ENCODE measurements at places on chromosomes 7 and 10. TPM values are rescaled to one million over a fixed set of nuclear protein-coding genes. Genes with fewer than 3 reads are reported as not detected.

DNA sequence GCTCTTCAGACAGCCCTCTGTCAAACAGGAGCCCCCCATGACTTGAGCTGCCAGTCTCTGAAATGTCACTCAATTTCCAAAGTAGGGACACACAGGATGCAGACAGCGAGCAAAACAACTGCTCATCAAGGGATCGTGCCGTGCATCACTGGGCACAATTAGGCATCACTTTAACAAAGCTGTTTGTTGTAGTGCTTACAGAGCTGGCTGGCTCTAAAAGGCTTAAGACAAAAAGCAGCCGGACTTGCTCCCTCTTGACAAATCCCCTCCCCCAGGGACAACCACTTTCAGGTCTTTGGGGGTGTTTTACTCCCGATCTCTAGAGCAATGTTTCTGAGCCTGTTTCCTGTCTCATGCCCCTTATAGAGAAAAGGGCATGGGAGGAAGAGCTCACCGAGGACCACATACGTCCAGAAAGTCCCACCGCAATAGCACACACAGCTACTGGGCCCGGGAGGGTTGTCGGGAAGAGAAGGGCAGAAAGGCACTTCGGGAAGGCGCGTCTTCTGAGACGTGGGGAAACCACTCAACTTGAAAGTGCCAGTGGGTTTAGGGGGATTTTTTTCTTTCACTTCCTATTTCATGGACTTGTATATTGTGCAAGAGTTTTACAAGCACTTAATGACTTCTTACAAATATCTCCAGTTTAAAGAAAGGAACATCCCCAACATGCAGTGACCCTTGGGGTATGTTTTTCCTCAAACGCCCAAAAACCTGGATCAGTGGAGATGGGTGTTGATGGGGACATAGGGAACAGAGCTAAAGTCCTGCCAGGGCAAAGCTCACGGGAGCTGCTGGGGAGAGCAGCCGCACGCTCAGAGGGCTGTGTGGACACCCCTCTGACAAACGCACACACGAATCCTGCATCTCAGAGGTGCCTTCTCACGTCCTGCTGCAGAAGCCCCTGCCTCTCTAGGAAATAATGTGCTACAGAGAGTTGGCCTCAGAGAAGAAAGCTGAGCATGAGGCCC lies 27.1 kb downstream of the LRRC20 start:
- DNase-seq = no peak

DNA sequence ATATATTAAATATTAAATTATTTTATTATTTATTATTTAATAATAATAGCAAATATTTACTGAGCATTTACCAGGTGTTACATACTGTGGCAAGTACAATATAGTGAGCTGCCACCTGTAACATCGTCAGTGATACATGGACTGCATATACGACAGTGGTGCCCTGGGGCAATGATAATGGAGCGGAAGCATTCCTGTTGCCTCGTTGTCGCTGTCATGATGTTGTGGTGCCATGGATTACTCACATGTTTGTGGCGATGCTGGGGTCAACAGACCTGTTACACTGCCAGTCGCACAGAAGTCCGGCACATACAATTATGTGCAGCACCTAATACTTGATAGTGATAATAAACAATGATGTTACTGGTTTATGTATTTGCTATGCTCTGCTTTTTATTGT lies 20.6 kb downstream of the CAMK1D start:
- DNase-seq = no peak

Gene SPDYE8
- polyA plus RNA-seq = 0.41 TPM

DNA sequence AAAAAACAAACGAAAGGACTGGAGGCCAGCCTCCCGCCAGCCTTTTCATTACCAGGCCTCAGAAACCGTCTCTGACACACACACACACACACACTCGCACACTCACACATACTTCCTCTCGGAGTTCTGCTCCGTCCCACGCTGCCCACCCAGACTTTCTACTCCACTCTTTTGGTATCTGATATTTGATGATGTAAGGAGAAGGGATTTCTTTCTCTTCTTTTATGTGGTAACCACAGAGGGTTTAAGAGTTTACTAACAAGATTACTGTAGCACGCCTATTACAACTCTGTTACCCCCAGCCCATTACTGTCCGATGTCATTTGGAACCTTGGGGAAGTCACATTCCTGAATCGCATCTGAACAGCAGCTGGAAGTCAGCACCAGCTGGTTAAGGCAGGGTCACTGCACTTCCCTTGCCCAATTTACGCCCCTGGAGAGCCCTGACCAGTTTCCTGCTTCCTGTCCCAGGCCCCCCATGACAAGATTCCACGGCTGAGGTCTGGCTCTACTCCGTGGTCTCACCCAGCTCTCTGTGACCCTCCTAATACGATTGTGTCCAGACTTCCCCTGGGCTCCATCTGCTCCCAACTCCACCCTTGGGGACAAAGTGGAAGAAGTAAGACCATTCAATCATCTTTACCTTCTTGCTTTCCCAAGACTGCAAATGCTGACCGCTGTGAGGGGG lies 1.1 kb downstream of the DENND2A start:
- DNase-seq = peak; percentile 76

- DNase-seq = no peak
Measured at GRCh38 chr7:79984210-79984609, 150.4 kb upstream of the GNAI1 start.

DNA sequence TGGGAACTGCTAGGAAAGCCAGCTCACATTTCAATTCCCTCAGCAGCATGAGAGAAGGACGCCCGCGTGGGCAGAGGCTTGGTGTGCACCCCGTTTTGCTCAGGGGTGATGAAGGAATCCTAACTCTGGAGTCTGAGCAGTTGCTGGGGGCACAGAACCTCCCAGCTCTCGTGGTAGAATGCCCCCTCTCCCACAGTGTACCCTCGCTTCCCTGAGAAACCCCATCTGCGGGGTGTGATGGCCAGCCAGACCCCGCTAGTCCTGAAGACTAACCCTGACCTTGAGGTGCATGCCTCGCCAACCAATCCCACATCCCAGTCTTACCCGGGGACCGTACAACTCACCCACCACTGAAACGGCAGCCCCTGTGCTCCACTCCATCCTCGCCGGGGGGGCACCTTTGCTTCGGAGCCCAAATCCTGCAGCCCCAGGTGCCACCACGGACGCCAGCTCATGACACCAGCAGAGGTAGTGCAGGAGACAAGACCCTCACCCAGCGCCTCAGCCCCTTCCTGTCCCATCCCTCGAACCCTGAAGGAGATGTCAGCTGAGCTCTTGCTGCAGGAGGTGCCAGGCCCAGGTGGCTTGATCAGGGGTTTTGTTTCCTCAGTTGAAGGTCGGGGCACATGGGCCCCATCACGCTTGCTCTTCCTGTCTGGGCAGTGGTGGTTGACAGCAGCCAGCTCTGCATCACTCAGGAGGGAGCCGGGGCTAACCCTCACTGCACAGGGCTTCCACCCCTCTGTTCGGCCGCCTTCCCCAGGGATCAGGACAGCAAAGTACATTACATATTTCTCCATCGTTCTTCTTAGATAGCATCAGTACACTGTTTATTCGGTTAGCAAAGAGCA lies 236.5 kb downstream of the MGMT start:
- DNase-seq = no peak

Gene RNF32
- 1.8 TPM for polyA plus RNA-seq

Gene STOX1
- polyA plus RNA-seq = 2.3 TPM

DNA sequence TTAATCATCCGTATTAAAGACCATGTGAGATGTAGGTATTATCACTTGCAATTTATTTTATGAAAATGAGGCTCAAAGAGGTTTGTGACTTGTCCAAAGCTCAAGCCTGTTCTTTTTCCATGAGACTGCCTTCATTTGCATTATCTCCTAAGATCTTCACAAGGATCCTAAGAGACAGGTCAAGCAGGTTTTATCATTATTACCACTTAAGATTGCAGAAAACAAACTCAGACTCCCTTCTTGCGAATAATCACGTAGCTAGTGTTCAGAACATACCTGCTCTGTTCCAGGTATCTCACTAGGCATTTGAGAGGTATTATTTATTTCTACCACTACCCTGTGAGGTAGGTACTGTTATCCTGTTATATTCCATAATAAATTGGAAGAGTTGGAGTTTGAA lies 64.8 kb downstream of the ZNRF2 start:
- DNase-seq = no peak
